ENCODE measurements at places on chromosomes 13 and 19.
A peak's percentile ranks its signal among the peaks of the same experiment; 100 is the strongest.

DNA sequence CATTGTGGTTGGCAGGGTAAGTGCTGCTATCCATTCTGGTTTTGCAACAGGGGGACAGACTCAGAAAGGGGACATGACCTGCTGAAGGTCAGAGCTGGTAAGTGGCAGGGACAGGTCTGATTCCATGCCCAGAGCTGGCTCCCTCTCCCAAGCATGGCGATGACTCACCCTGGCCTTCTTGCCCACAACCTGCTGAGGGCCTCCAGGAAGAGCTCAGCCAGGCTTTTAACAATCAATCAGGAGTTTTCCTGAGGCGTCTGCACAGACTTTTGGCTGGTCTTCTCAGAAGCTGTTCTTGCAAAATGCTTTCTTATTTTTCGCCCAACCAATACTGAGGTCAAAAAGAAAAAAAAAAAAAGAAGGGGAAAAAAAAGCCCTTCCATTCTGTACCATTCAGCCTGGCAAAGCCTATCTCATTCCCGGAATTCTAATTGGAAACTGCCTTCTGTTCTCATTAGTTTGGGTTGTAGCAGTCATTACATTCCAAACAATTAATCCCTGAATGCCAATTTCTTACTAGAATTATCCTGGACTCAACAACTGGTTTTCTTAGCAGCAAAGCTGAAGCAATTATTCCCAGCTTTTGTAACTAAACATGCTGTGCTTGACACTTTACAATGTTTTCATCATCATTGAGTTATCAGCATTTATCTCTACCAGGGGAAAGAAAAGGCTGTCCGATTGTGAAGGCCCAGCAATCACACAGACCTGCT lies 17.7 kb downstream of the SIAH3 start:
- peak; percentile 7 for DNase-seq

DNA sequence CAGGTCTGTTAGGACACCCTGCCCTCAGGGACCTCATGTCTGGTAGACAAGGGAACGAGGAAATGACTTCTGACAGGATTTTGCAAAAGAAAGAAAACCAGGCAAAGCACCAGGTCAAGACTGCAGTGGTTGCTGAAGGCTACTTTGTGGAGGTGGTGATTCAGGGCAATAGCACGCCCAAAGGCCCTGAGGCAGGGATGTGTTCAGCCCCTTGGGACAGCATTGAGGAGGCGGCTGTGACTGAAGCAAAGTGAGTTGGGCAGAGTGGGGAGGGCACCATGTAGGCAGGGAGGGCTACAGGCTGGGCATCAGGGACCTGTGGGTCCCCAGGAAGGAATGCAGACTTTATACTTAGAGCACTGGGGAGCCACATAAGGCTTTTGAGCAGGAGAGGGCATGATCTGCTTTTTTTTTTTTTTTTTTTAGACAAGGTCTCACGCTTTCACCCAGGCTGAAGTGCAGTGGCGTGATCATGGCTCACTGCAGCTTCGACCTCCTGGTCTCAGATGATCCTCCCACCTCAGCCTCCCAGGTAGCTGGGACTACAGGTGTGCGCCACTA lies 10.8 kb upstream of the HOMER3 start:
- DNase-seq: no peak

- DNase-seq: no peak
Measured at GRCh38 chr13:29572575-29572974, 22.9 kb downstream of the SLC7A1 start.

DNA sequence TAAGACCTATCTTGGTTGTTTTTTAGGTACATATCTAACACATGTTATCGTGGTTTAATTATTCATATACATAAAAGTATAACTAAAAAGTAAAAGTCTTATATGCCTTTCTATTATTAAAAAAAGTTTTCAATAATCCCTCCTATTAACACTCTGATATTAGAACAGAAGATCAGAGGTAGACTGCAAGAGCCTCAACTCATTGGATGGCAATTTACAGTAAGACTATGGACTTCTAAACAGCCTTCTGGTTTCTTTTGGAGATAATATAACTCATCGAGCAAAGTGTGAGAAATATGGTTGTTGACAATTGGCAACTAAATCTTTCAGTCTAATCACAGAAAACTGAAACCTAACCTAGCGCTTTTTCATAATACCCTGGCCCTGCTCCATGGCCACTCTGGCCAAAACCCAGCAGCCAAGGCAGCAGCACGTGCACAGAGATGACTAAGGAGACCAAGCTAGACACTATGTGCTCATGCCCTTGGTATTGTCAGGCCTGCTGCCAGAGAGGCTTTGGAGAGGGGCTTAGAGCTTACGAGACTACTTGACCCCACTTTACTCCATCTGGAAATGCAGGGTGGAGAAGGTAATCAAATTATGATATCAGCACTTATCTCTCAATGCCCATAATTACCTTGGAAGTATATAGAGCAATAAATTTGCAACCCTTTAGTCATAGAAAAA lies 40.6 kb upstream of the EEF1AKMT1 start:
- DNase-seq: peak; percentile 96

- DNase-seq: peak; percentile 42
Measured at GRCh38 chr19:4851551-4852290, 15.7 kb downstream of the PLIN3 start.

GRCh38 chr13:100298116-100298681 lies 209.3 kb downstream of the PCCA start:
- no peak for DNase-seq

- no peak for DNase-seq
Measured at GRCh38 chr19:55623561-55623960, 805 bp downstream of the ZNF784 start.

GRCh38 chr19:35736913-35737886 lies 5.1 kb downstream of the IGFLR1 start:
- DNase-seq: no peak
